ENCODE measurements at places on chromosomes 5 and 9.
A peak's percentile ranks its signal among the peaks of the same experiment; 100 is the strongest.

DNA sequence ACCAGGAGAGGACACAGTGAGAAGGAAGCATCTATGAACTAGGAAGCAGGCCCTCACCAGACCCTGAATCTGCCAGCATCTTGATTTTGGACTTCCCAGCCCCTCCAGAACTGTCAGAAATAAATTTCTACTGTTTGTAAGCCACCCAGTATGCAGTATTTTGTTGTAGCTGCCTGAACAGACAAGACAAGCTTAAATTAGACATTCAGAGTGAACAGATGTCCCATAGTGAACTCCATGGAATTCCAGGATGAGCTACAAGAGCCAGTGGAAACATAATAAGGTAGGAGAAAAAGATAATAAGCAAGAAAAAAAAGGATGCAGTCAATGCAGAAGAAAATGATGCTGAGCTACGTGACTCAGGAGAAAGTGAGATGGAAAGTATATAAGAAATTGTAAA, 47.8 kb upstream of the MAMDC2 start:
- DNase-seq, result no peak

- no peak for DNase-seq
Observed at GRCh38 chr9:123291736-123292135, 23.4 kb upstream of the STRBP start.

GRCh38 chr9:86667307-86667706, 280.0 kb downstream of the GAS1 start:
- peak; percentile 6 for DNase-seq

GRCh38 chr5:77182367-77182766, 28.1 kb upstream of the PDE8B start:
- DNase-seq, result no peak

DNA sequence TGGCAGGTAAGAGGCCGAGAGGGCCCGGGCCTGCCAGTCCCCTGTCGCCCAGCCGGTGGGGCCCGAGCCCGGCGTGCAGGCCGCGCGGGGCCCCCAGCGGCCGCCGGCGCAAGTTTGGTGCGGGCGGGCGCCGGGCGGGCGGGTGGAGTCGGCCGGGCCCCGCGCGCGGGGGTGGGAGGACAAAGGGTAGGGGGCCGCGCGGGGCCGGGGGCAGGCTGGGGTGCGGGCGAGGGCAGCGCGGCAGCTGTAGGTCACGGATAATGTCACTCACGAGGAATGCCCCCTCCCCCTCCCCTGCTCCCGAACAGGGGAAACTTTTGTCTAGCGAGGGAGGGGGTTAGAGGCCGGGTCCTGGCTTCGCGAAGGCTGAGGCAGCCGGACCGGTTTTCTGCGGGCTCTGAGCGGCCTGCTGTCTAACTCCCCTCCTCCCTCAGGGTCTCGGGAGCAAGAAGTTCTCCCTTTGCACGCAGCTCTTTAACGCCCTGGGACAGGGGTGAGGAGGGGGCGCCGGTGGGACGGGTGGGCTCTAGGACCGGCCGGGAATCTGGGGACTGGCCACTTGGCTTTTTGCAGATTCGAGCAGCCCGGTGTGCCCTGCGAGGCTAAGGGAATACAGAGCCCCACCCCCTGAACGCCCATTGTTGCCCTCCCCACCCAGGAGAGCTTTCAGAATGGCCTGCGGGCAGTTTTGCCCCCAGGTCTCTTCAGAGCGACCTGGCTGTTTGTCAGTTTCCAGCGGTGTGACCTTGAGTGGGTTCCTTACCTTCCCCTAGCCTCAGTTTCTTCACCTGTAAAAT, 21.3 kb upstream of the NDST1 start:
- DNase-seq, result peak; percentile 62

All from stimulated activated naive CD8-positive, alpha-beta T cell treated with anti-CD3 and anti-CD28 coated beads, Interleukin-15, Interleukin-2, amounts not matched to agents 100 U/mL and 50 U/mL, for 24 hours (primary cell).